ENCODE measurements at places on chromosomes 12 and 14. TPM values are rescaled to one million over a fixed set of nuclear protein-coding genes. Genes with fewer than 3 reads are reported as not detected.

DNA sequence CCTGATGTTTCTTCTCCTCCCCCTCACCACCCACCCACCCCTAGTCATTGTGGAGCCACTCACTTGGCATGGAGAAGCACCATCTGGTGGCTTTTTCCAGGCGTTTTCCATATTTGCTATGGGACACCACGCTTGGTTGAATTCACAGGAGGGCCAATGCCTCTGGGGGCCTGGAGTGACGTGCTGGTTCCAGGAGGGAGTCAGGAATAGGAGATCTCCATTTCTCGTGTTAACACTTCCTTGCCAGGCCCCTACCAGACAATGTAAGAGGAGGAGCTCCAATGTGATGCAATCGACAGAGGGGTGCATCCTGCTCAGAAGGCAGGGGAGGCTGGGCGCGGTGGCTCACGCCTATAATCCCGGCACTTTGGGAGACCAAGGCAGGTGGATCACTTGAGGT, 21.6 kb upstream of the TESC start:
- H3K27me3 ChIP-seq = no peaks in the 10 kb centered on the region
- H3K4me3 ChIP-seq = no peak overlapping the region
- no peak overlapping the region for H3K27ac ChIP-seq
- DNase-seq = no peak
- peaks cover 17% of the 10 kb centered on the region for H3K4me1 ChIP-seq

KRT86 gene
- not detected for total RNA-seq

- H3K36me3 ChIP-seq = no peaks in the 10 kb centered on the region
- peaks cover 17% of the 10 kb centered on the region for H3K27me3 ChIP-seq
- H3K27ac ChIP-seq = no peak overlapping the region
- no peaks in the 10 kb centered on the region for H3K4me1 ChIP-seq
- DNase-seq = no peak
Measured at GRCh38 chr14:24817212-24818057, 183.4 kb upstream of the GZMB start.

DNA sequence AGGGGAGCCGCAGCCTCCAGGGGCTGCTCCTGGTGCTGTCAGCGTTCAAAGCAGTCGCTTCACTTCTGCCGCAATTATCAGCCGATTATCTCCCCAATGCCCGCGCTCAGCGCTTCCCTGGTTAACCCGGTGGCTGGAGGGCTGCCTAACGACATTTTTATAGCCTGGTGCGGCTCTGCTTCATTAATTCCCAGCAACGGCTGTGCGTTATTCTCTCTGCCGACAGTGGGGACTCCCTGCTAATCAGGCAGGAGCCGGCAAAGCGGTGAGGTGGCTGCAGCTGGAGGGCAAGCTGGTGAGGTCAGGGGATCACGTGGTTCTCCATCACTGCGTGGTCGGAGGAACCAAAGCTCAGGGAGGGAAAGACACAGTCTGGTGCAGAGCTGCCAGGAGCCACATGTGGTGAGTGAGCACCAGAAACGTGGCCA, 62.9 kb downstream of the GLRX5 start:
- no peaks in the 10 kb centered on the region for H3K36me3 ChIP-seq
- no peak overlapping the region for H3K27ac ChIP-seq
- H3K27me3 ChIP-seq = peaks cover 25% of the 10 kb centered on the region
- no peak overlapping the region for H3K4me3 ChIP-seq

DNA sequence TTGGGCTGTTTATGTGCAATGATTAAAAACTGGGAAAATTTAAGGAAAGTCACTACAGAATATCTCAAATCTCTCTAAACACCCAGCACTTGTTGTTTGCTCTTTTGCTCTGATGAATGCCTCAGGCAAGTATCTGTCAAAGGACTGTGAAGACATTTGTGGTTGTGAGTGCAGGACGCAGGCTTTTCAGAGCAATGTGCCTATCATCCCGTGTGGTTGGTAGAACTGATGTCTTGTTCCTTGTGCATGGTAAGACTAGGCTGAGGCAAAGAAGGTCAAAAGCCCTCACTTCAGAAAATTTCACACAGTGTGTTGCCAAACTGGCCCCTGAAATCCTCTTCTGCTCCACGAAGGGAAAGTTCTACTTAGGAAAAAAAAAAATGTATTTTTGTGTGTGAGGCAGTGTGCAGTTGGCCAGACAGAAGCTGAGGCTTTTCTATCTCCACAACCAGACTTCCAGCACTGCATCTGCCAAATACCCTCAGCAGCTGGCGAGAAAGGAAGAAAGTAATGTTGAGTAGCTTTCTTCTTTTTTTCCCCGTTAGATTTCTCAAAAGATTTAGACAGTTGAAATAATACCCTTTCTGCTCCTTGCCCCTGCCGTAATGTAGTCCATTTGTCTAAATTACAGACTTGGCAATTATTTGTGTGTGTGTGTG, 1103.1 kb downstream of the VRK1 start:
- DNase-seq = no peak
- H3K4me3 ChIP-seq = no peak overlapping the region
- no peaks in the 10 kb centered on the region for H3K4me1 ChIP-seq
- no peak overlapping the region for H3K27ac ChIP-seq

OVCH1 gene
- not detected for total RNA-seq

MYO1H gene
- not detected for total RNA-seq

- no peak overlapping the region for H3K4me3 ChIP-seq
- peak overlapping the region; percentile 78 for H3K27ac ChIP-seq
- peak; percentile 24 for DNase-seq
- H3K27me3 ChIP-seq = no peaks in the 10 kb centered on the region
- H3K4me1 ChIP-seq = peaks cover 49% of the 10 kb centered on the region
- peaks cover 2% of the 10 kb centered on the region for H3K36me3 ChIP-seq
Measured at GRCh38 chr12:116164250-116165035, 113.0 kb downstream of the MED13L start.

Measured in activated CD4-positive, alpha-beta T cell treated with anti-CD3 and anti-CD28 coated beads for 36 hours (primary cell).